Effector memory CD4-positive, alpha-beta T cell (primary cell): ENCODE measurements at places on chromosomes 2 and 18.

DNA sequence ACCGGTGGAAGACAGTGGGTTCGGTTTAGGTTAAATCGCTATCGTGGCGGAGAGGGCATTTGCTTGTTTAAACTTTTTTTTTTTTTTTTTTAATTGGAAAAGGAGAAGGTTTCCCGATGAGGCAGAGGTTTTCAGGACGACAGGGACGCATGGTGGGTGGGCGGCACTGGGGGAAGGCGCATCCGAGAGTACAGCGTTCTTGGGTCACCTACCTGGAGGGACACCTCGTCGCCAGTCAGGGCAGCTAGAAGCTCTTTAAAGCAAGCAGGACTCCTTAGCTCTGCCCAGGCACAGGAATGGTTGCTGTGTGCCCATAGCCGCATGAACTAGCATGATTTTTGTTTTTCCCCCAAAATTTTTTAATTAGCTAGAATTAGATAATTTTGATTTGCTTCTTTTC, 437 bp downstream of the LDLRAD4 start:
- no peak for DNase-seq

- no peak for DNase-seq
These were observed 796 bp downstream of the MYO1B start for GRCh38 chr2:191245869-191246531.

- DNase-seq, result no peak
These were observed 115.1 kb downstream of the SH3BP4 start for GRCh38 chr2:235066895-235067294.

DNA sequence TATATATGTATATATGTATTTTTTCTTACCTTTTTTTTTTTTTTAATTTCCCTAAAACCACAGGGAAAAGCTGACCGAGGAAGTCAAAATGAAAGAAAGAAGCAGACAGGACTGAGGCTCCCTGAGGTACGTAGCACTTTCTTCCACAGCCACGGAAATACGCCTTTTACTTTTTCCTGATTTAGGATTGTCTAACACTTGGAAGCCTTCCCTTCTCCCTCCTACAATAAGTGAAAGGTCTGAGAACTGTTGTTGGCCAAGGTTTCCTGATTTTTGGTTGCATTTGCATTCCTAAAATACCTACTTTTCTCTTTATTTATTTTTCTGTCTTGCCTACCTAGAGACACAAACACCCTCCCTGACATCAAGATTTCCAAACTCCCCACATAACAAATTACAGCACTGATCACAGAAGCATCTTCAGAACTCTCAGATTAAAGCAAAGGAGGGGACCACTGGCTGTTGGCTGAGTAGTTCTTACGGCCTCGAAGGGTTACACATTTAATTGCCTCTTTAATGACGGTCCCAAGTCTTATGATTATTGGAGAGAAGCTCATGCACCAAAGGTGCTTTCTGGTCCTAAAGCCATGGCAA, 778.5 kb upstream of the FANCL start:
- no peak for DNase-seq

DNA sequence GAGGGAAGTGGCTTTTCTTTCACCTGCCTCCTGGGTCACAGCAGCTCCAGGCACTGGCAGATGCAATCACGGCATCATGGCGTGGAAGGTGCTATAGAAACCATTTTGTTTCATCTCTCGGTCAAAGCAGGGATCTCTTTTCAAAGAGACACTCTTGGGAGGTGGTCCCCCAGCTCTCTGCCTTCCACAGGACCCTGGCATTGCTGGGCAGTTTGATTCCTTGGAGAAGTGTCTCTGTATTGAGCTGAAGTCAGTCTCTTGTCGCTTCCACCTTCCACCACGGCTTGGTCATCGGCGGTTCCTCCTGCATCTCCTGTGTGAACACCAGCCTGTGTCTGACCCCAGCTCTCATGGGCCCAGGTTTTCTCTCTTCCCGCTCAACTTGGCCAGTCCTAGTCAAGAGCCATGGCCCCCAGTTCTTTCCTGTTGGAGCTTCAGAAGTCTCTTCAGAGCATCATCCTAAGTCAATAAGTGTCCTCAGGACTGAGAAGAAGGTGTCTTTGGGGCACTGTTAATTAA, 42.3 kb upstream of the HDAC4 start:
- DNase-seq, result no peak

GRCh38 chr2:127857265-127857808, 618 bp downstream of the POLR2D start:
- DNase-seq, result no peak

GRCh38 chr18:37460604-37461003, 105.0 kb downstream of the CELF4 start:
- no peak for DNase-seq

DNA sequence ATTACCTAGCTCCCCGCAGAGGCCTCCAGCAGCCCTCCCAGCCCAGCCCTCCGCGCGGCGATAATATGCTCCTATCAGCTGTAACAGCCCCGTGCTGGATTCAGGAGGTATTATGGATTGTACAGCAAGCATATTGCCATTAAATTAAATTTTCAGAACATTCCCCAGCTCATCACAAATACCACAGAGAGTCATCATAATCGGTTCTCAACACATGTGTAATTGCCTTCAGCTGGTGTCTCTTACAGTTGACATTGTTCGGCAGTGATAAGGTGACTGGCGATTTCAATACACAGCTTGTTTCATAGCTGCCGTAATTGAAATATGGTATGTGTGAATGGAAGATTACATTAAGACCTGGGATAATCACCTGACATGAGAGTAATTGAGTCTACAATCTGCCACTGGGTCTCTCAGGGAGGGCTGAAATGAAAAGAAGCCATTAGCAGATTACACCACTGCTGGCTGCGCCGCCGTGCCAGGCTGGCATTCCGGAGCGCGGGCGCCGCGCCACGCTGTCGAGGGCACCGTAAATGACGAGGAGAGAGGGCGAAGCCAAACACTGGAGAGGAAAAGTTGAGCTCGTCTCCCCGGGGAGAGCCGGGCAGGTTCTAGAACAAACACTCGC, 549.4 kb upstream of the SALL3 start:
- DNase-seq, result no peak

DNA sequence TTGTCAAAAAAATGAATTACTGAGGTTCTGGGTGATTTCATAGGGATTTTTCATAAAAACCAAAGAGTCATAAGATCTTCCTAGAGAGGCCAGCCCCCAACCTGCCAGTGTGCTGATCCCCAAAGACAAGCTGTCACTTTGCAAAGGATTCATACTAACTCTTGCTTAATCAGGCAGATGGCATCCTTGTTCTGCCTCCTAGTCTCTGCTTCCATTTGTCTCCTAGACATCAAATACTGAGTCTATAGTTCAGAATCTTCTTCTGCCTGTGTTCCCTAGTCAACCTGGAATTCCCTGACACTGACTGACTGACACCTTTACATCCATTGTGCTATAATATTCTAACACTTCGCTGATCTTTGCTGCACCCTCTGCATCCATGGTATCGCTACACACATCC, 84.9 kb downstream of the SLC8A1 start:
- no peak for DNase-seq

DNA sequence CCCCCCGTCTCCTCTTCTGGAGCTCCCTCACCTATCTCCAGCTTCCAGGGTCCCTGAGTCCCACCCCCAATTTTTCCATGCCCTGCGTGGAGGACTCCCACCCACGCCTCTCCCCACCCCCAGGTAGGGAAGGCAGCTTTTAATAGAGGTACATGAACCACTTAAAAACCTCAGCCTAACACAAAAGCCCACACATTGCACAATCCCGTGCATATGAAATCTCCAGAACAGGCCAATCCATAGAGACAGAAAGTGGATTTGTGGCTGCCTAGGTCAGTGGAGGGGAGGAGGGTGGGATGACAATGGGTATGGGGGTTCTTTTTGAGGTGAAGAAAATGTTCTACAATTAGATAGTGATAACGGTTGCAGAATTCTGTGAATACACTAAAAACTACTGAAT, 145.6 kb downstream of the CABLES1 start:
- no peak for DNase-seq

GRCh38 chr2:145685383-145686050, 1165.6 kb upstream of the ZEB2 start:
- DNase-seq, result no peak

GRCh38 chr2:73130790-73131189, 18.0 kb upstream of the RAB11FIP5 start:
- no peak for DNase-seq

- no peak for DNase-seq
These were observed 39.5 kb downstream of the NIFK start for GRCh38 chr2:121697108-121697631.

DNA sequence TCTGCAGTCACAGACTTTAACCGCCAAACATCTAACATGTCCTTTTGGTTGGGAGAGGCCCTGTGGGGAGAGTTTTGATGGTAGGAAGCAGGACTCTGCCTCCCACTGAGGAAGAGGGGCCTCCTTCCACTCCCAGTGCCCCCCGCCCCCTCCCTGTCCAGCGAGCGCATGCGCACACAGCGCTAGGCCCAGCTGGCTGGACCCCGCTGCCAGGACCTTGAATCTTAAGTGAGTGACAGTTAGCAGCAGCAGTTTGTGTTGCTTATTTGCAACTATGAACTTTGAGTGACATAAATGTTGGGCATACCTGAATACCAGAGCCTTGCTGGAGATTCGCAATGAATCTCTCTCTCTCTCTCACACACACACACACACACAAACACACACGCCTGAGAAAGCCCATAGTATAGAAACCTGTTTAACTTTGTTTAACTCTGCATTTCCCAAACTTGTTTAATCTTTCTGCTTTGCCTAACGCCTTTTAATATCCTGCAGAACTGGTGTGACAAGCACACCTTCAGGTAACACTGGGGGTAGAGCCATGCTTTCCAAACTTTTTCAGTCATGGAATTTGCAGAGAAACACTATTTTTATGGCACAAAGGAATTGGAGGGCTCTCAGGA, 134.6 kb upstream of the SMAD2 start:
- DNase-seq, result no peak

DNA sequence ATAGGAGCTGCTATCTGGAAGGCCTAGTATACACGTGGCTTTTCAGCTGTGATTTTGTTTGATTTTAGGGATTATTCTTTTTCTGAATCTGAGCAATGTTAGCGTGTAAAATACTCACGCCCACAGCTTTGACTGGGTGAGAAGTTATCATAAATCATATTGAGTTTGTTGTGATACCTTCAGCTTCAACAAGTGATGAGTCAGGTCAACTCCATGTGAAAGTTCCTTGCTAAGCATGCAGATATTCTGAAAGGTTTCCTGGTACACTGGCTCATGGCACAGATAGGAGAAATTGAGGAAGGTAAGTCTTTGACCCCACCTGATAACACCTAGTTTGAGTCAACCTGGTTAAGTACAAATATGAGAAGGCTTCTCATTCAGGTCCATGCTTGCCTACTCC, at the start of gene GKN1:
TSS of gene GKN1 (plus strand) at position 386 of the 400 bp plus-strand sequence. CDS start 42 bp downstream, outside the sequence.
- no peak for DNase-seq

DNA sequence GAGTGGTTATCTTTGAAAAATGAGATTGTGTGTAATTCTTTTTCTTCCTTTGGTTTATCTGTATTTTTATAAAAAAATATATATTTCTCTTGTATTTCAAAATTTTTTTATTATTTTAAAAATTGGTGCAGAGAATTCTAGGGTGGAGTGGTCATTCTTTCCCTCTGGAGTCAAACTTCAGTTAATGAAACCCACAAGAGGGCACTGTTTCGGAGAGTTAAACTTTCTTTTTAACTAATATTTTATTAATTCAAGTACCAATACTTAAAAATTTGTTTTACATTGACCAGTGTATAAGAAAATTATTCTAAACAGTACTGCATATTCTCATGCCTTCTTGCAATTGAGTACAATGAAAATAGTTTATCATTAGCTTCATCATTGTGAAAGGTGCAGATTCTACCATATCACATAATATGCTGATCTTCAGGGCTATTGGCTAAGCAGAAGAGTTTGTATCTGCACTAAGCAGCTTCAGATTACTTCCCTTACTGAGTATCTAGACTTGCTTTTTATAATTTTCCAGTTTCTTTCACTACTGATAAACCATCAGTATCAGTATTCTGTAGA, 50.1 kb downstream of the HS1BP3 start:
- no peak for DNase-seq

DNA sequence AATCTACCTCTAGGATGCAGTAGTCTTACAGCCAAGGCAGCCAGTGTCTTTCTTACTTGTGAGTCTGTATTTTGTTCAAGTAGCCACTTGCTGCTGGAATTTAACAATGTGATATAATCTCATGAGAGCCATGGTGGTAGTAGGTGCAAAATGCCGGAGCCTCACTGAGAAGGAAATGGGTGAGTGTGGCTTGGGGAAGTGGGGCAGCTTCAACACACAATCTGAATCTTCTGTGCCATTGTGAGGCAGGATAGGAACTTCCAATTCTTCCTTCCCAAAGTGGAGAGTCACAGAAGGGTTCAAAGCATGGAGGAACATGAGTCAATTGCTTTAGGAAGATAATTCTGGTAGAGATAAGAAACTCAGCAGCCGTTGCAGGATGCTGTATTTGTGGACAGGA, 158.7 kb upstream of the APCDD1 start:
- DNase-seq, result no peak

DNA sequence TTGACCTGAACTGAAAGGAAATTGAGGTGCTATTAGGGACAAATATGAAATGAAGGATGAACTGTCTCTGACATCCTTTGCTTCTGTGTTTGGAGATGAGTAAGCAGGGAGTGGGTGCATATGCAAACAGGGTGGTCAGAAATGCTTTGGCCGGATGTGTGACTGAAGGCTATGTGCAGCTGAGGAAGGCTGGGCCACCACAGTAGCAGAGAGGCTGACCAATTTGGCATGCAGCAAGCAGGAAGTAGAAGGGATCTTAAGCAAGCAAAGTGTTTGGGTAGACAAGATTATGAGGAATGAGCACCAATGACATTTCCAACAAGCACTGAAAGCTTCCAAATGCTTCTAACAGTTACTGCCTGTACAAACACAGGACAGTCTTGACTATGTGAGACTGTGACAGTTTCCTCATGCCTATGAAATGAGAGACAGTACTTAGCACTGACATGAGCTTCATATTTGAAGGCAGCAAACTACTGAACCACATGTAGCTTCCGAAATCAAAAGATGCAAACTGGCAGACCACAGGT, 3.3 kb upstream of the ACTR3 start:
- DNase-seq, result no peak

GRCh38 chr2:153394686-153395085, 83.9 kb downstream of the RPRM start:
- DNase-seq, result no peak

- no peak for DNase-seq
These were observed 96.9 kb downstream of the HNRNPLL start for GRCh38 chr2:38505779-38506178.

GRCh38 chr2:107361751-107362381, 464.8 kb upstream of the RGPD4 start:
- no peak for DNase-seq

DNA sequence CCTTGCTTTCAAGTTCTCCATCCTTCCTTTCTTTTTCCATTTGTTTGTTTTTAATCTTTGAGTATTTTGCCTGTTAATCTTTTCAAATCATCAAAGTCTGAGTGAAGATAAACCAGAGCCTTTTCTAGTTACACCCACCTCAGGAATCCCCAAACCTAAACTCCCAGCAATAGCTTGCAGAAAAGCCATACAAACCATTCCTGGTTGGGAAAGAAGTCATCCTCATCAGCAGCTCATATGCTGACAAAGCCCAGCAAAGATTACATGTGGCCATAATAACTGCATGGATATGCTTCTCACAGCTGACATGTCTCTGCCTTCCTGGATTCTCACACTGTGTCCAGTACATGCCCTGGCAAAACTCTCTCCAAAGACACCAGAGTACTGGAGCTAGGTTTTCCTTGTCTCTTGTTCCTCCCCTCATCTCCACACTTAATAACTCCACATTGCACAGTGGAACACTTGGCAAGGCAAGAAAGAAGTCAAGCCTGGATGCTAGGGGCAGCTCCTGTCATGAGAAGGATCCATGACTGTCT, 126.4 kb upstream of the TLK1 start:
- DNase-seq, result no peak
